BJ (cell line): ENCODE measurements at places on chromosomes 5 and 9.

DNA sequence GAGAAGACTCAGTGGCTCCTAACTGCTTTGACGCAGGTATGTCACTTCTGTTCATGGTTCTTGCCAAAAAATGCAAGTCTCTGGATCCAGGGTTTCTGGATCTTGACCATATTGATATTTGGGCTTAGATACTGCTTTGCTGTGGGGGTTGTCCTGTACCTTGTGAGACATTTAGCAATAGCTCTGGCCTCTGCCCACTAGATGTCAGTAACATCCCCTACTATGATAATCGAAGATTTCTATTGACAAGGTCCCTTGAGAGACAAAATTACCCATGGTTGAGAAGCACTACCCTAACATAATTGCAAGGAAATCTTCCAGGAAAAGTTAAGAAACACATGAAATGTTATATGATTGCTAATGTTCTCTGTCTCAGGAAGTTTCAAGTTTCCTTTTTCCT, 285.4 kb downstream of the TMEM232 start:
- DNase-seq = no peak

DNA sequence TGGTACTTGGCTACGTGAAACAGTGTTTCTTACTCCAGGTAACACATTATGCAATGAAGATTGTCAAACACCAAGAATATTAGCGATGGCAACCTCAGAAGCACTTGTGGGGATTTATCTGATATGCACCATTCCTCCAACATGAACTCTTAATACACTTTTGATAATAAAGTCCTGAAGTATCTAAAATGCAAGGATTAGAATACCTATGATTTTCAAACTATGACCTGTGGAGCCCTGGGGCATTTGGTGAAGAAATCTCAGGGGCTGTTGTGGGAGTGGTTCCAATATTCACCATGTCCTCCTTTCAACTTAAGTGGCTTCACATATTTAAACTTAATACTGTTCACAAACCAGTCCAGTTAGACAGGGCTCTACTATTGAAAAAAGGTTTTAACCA, 214.6 kb upstream of the POU5F2 start:
- no peak for DNase-seq

- DNase-seq = no peak
Measured at GRCh38 chr5:142059304-142059940, 46.6 kb upstream of the GNPDA1 start.

DNA sequence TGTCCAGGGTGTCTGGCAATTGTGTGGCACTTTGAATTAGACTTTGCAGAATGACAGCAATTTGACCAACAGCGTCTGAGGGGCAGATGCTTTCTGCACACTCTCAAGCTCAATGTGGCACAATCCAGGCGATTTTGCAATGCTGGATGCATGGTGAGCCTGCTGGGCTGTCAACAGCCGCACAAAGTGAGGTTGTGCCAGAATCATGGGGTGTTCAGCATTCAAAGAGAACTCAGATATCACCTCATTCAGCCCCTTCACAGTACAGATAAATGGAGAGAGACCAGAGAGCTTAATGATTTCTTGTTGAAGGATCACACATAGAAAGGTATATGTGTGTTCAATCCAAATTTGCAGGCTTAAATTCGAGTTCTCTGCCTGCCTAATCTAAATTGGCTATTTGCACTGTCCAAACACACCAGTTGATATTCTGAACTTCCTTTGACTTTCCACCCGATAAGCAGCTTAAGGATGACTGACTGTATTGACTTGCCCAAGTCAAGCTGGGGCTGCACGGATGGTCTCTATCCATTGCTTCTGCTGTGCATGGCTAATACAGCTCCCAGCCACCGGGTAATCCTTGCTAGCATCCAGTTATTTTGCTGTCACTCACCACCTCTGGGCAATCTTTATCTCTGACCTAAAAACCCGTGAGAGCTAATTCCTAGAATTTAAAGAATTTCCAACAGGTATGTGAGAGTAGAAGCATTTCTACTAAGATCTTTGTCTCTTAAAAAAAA, 157.9 kb upstream of the TAS2R1 start:
- no peak for DNase-seq

- DNase-seq = no peak
Measured at GRCh38 chr9:97969014-97969413, 14.1 kb upstream of the ANP32B start.

GRCh38 chr9:72753266-72753893, 199.5 kb downstream of the ALDH1A1 start:
- DNase-seq = no peak

DNA sequence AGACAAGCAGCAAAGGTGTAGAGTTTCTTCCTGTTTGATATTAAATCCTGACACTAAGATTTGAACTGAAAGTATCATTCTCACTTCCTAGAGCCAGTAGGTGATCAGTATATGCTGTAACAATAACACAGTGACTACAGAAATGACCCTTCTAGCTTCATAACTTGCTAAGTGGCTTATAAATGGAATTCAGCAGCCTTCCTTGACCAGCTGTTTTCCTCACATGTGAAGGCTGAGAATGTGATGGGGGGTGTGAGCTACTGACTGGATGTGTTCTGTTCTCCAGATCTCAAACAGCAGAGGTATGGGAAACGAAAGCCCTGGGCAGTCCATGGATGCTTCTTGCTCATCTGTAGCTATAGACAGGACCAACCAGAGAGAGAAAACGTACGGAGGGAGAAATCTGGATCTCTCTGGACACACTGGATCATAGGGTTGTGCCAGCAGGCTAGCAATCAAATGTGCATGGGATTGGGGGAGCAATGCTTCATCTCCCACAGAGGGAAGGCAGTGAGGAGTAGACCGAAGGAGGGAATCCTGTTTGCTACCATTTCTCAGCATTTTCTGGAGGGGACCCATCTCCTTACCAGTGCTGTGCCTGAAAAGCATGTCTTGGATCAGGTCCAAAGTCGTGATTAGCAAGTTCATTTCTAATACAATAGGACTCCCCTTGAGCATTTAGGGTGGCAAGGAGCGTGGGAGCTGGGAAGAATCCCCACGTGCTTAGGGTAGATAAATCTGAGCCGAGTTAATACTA, 39.4 kb downstream of the TNFAIP8 start:
- no peak for DNase-seq

GRCh38 chr9:92151691-92152393, 36.6 kb upstream of the SPTLC1 start:
- DNase-seq = no peak

DNA sequence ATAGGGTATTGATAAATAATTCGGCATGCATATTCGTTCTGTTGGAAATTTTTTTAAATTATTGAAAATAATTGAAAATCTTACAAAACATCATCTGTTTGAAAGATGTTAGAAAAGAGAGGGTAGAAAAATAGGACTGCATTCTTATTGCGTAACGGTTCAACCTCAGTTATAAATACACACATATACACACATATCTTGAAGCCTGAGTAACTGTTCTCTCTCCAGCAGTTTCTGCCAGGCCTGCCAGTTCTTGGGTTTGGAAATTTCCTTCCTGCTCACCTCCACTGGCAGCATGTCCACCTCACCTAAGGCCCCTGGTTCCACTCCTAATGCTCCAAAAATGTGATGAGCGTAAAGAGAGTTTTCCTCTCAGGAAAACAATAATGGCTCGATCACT, 9.1 kb downstream of the SPATA31E1 start:
- DNase-seq = no peak

- peak; percentile 96 for DNase-seq
Measured at GRCh38 chr9:79023134-79023580, 548.6 kb upstream of the TLE4 start.

- DNase-seq = peak; percentile 90
Measured at GRCh38 chr9:109914280-109915027, 134.5 kb downstream of the PALM2AKAP2 start.

GRCh38 chr5:53783624-53784228, 223.3 kb downstream of the NDUFS4 start:
- DNase-seq = no peak

DNA sequence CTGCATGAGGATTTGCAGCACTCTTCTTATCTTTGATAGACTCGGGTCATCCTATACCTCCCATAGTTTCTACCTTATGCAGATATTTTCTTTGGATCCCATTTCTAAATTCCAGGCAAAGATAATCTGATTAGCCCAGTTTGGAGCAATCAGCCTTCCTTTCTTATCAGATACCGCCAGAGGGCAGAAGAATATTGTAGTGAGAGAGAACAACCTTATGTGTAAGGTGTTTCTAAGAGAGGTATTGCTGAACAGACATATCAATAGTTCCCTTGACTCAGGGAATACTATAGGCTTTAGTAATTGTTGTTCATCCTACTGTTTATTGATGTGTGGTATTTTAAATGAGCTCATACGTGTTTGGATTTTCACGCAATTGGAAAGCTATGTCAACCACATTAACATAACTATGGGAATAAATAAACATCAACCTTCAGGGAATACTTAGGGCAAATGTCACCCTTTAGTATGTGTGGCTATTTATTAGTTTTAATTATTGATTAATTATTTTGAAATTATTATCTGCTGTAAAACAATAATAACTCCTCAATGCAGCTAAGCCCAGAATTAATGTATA, 1435.2 kb upstream of the CDH9 start:
- no peak for DNase-seq

- no peak for DNase-seq
Measured at GRCh38 chr9:33164138-33164809, 2.9 kb downstream of the B4GALT1 start.

DNA sequence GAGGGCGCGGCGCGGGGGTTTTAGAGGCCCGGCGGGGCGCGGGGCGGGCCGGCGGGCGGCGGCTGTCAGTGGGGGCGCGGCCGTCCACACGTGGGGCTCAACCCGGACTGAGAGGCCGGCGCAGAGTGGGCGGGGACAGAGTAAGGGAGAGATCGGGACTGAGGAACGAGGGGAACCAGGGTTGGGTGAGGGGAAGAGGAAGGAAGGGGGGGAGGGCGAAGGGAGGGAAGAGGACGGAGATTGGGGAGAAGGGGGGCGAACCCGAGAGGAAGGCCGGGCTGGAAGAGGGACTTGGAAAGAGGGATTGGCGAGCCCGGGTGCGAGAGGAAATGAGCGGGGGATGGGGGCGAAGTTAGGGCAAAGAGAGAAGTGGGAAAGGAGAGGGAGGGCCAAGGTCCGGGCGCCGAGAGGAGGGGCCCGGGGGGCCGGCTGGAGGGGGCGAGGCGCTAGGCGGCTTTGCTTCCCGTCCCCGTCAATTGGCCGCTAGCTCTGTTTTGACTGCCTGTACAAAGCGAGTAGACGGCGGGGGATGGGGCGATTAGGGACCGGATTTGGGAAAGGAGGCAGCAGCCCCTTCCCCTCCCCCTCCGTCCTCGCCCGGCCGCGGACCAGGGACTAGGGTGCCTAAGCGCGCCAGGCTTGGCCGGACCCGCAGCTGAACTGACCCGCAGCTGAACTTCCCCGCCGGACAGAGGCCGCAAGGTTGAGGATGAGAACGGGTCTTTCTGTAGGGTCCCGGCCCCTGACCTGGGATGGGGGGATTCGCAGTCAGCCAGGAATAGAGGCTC, 399 bp upstream of the FBN2 start:
- DNase-seq = peak; percentile 50

GRCh38 chr9:133792721-133793470, 54.7 kb upstream of the SARDH start:
- peak; percentile 12 for DNase-seq

DNA sequence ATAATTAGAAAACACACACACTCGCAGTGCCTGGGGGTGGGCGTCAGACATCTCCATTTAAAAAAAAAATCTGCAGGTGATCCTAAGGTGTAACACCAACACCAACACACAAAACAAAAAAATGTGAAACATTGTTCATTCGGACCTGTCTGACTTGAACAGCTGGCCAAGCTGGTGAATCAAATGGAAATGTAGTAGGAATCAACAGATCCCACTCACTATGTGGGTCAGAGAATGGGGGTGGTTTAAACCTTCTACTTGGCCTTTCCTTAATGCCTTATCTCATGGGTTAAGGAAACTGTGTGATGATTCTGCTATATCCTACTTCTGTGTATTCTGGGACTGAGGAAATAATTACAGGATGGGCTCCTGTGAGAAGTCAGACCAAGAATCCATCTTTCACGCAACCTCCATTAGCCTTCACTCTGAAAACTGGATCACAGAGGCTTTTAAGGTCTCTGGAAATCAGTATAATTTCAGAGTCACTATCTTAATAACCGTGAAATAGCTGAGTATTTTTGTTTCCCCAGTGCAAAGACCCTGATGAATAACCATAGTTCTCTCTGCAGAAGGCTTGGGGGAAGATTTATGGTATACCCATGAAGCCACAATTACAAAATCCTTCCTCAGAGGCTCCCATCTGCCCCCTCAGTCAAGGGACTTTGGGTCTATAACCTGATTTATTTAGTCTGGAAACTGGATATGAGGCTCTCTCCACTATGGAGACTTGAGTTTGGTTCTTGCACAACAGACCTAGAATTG, 17.2 kb upstream of the MCCC2 start:
- DNase-seq = no peak

- DNase-seq = no peak
Measured at GRCh38 chr9:112764837-112765236, 14.3 kb downstream of the SNX30 start.

DNA sequence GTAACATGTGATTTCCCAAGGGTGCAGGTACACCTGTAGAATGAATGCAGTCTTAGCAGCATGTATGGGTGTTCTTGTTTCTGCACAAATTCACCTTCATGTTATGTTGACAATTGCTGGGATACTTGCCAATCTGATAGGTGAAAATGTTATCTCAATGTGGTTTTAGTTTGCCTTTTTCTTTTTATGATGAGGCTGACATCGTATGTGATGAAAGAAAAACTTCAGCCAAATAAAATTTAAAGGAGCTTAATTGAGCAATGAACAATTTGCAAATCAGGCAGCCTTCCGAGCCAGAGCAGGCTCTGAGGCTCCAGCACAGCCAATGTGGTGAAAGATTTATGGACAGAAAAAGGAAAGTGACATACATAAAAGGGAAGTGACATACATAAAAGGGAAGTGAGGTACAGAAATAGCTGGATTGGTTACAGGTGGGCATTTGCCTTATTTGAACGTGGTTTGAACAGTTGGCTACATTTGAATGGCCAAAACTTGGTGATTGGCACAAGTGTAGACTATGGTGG, 10.5 kb downstream of the TAL2 start:
- no peak for DNase-seq

DNA sequence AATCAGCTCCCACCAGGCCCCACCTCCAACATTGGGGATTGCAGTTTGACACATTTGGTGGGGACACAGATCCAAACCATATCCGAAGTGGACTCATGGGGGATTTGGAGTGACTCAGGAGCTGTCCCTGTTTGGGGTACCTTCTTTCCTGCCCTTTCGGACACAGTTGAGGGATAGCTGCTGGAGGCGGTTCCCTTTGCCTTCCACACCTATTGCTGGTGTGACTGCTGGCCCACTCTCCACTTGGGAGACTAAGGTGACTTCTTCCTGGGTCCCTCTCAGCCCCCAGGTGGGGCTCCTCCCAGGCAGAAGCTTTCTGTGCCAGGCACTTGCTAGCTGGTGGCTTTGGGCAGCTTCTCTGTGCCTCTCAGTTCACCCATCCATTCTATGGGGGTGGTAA, 26.6 kb downstream of the LAMC3 start:
- DNase-seq = no peak

- no peak for DNase-seq
Measured at GRCh38 chr9:96040591-96041461, 165.3 kb downstream of the ERCC6L2 start.

DNA sequence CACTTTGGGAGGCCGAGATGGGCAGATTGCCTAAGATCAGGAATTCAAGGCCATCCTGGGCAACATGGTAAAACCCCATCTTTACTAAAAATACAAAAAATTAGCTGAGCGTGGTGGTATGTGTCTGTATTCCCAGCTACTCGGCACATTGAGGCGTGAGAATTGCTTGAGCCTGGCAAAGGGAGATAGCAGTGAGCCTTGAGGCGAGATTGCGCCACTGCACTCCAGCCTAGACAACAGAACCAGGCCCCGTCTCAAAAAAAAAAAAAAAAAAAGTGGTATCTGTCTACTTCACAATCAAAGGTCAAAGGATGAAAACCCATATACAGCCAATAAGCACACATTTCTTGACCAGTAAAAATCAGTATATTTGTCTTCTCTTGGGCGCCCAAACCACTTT, 728.5 kb upstream of the ADAMTS16 start:
- DNase-seq = no peak
